ENCODE measurements at places on chromosomes 13 and 19. TPM values are rescaled to one million over a fixed set of nuclear protein-coding genes. Genes with fewer than 3 reads are reported as not detected.
A peak's percentile ranks its signal among the peaks of the same experiment; 100 is the strongest.

LILRB1 gene
- total RNA-seq = not detected

ZNF486 gene
- 8.8 TPM for total RNA-seq

GRCh38 chr19:46911456-46911855, 50.7 kb downstream of the ARHGAP35 start:
- DNase-seq = no peak

FLT1 gene
- not detected for total RNA-seq

ZNF541 gene
- total RNA-seq = not detected

GRCh38 chr13:38624822-38625221, 62.1 kb upstream of the FREM2 start:
- no peak for DNase-seq

IRS2 gene
- total RNA-seq = 63.5 TPM

GRCh38 chr19:51637362-51637978, 7.3 kb upstream of the SIGLEC5 start:
- DNase-seq = no peak

GRCh38 chr19:17326595-17326966, 8.1 kb downstream of the ANO8 start:
- DNase-seq = peak; percentile 62

LGALS13 gene
- not detected for total RNA-seq

- DNase-seq = peak; percentile 40
These were observed 572.7 kb downstream of the IRS2 start for GRCh38 chr13:109213714-109214113.

DNA sequence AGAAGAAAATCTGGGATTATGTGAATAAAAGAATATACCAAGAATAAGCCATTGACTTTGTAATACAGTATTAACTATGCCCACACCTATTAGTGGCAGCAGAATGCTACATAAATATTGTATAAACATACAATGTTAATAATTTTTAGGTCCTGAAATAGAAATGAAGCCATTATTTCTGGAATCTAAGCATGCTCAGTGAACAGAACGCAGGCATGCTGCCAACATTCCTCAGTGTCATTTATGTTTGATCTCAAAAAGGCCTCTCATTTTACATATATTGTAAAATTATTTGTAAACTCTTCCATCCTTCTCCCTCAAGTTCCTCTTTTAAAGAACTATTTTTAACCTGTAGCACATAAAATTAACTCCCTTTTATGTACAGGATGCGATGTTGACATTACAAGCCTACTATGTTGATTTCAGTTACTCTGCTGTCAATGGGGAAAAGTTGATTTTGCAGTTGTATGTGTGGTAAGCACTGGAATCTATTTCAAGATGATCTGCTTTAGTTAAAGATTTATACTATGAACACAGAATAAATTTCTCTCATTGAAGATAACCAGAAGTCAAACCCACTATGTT, 118.8 kb downstream of the VWA8 start:
- no peak for DNase-seq

DNA sequence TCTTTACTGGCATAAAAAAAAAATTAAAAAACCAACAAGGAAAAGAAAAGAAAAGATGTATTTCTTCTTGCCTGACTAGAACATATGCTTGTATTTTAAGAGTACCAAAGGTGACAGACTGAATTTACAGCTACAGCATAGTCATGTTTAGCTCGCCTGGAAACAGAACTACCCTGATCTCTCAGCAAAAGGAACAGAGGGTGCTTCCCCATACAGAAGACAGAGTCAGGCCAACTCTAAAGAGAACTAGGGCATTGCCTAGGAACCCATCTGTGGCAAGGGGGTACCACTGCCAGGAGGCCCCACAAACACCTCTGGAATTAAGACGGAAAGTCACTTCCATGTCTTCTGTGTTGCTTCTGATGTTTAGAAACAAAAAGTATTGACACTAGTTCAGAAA, 252.1 kb upstream of the STARD13 start:
- no peak for DNase-seq

NLRP11 gene
- total RNA-seq = not detected

ZNF135 gene
- total RNA-seq = 4.0 TPM

GSK3A gene
- total RNA-seq = 61.9 TPM

- no peak for DNase-seq
These were observed 73.4 kb downstream of the SPACA7 start for GRCh38 chr13:112449545-112449930.

GRCh38 chr13:107835339-107836018, 379.9 kb downstream of the LIG4 start:
- DNase-seq = peak; percentile 68

PRR12 gene
- 3.5 TPM for total RNA-seq

DNA sequence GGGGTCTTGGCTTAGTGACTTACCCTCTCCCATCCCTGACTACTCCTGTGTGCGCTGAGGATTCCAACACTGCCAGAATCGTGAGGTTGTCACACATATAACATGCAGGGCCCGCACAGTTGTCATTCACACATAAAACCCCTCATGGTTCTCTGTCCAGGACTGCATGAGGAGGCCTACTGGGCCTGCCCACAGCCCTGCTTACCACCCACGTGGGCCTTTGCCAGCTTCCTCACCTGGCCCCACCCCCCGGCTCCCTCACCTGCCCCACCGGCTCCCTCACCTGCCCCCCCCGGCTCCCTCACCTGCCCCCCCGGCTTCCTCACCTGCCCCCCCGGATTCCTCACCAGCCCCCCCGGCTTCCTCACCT, 197.2 kb downstream of the TEX29 start:
- DNase-seq = no peak

DNA sequence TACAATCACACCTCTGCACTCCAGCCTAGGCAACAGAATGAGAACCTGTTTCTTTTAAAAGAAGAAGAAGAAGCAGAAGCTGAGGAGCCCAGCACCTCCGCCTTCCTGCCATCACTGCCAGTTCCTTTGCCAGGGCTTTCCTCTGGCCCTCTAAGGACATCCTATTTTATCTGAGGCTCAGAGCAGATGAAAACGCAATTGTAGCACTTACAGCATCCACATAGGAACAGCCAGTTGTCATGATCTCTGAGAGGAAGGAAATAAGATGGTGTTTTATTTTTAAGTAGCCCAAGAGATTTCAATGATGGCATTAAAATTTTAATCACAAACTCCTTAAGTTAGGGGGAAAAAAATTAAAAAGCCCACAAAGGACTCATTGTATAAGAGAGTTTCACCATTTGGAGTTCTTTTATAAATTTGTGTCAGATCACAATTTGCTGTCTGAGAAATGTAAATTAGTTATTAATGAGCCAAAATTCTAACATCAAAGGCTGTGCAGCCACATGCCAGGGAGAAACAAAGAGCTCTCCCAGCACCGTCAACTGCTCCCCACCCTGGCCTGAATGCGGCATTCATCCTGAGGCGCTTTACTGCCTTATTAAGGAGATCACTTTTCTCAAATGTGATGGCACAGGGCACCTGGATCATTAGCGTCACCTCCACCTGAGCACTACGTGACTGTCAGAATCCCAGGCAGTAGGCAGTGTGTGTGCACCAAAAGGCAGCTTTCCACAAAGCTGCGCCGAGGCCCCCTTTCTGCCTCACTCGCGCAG, 393.0 kb downstream of the FOXO1 start:
- DNase-seq = no peak

GRCh38 chr13:100808330-100809128, 133.9 kb upstream of the TMTC4 start:
- no peak for DNase-seq

ZNF43 gene
- total RNA-seq = 10.8 TPM

DNA sequence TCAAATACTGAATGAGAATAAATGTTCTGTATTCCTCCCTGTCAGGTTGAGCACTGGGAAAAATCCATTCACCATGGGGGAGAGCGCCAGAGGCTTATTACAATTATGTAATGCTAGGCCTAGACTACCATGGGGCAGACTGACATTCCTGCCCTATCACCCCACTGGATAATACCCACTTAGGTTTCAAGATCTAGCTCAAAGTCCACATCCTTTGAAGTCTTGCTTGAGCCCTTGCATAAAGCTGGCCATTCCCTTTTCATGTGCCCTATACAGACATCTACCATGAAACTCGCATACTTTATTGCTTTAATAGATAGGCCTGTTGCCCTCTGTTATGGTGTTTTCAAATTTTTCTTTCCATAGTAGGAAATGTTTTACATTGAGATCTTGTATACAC, 149.3 kb downstream of the RGCC start:
- DNase-seq = no peak

ZFP82 gene
- total RNA-seq = 2.5 TPM

SPACA4 gene
- total RNA-seq = not detected

CYP2A6 gene
- total RNA-seq = not detected

GRCh38 chr19:17431417-17431816, 11.6 kb downstream of the MVB12A start:
- DNase-seq = no peak

RFX2 gene
- total RNA-seq = 6.5 TPM

DNA sequence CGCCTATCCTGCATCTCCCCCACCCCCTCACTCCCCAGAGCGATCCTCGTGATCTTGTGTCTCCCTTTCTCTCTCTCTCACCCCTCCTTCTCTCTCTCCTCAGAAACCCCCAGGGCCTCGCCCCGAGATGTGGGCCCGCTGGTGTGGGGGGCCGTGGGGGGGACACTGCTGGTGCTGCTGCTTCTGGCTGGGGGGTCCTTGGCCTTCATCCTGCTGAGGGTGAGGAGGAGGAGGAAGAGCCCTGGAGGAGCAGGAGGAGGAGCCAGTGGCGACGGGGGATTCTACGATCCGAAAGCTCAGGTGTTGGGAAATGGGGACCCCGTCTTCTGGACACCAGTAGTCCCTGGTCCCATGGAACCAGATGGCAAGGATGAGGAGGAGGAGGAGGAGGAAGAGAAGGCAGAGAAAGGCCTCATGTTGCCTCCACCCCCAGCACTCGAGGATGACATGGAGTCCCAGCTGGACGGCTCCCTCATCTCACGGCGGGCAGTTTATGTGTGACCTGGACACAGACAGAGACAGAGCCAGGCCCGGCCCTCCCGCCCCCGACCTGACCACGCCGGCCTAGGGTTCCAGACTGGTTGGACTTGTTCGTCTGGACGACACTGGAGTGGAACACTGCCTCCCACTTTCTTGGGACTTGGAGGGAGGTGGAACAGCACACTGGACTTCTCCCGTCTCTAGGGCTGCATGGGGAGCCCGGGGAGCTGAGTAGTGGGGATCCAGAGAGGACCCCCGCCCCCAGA, 12.8 kb upstream of the TOMM40 start:
- no peak for DNase-seq

DNA sequence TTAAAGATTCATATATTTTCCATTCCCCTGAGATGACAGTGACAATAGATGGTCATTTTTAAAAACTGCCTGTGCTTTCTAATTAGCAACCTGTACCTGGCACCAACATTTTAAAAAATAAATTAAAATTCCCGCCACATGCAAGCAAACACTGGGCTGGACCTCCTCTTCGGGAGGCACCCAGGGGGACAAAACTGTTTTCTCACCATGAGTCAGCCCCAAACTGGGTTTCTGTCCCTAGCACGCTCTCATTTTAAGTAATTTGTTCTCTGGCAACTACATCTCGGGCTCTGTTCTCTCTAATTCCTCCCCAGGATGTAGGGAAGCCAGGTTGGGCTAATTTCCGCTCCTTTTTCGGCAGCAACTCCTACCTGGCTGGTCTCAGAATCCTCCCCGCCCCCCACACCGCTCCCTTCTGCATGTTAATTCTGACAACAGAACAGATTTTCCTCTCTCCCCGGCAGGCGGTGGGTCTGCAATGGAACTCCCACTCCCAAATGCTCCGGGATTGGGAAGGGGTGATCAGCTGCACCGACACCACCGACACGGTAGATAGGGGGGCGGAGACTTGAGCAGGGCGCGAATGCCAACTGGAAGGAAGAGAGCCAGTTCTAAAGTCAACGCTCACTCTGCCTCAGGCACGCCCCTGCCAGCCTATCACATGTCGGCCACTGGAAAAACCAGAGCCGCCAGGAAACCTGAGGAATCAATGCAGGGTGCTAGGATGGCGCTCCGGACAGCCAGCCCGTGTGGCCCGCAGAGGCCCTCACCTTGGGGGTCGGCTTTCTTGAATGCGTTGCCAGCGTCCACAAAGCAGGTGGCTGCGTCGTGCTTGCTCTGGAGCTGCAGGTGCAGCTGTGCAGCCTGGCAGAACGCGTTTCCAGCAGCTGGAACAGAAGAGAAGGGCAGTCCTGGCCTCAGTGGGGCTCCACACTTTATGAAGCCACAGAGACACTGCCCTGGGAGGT, 14.7 kb downstream of the NAPA start:
- no peak for DNase-seq

DUS3L gene
- total RNA-seq = 47.3 TPM

ZNF799 gene
- 1.0 TPM for total RNA-seq

GRCh38 chr19:18651733-18652132, 14.9 kb downstream of the KLHL26 start:
- no peak for DNase-seq

DNA sequence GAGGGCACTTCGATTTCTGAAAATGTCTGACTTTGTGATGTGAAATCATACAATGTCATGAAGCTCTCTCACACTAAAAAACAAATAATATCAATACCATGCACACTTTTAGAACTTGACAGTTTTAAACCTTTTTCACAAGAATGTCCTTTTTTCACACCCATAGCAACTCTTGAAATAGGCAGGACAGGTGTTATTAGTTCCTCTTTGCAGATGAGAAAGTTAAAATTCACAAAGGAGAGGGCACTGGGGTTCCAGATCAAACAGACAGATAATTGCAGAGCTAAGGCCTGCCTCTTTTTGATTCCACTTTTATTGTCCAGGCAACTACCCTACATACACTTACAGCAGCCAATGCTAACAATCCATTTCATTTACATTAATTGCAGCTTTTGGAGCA, 142.8 kb downstream of the KLF12 start:
- DNase-seq = no peak

TPT1 gene
- 3,932 TPM for total RNA-seq

- DNase-seq = peak; percentile 97
These were observed 572.8 kb downstream of the PCDH9 start for GRCh38 chr13:66657165-66657881.
